Activated CD4-positive, alpha-beta memory T cell treated with anti-CD3 and anti-CD28 coated beads for 36 hours (primary cell): ENCODE measurements at places on chromosomes 2 and 18. TPM values are rescaled to one million over a fixed set of nuclear protein-coding genes. Genes with fewer than 3 reads are reported as not detected.

The UBE2F gene
- 50.7 TPM for total RNA-seq

The PARD3B gene
- 0.70 TPM for total RNA-seq

The CDH19 gene
- not detected for total RNA-seq

The PJVK gene
- total RNA-seq, result 3.0 TPM

The DPP10 gene
- not detected for total RNA-seq

The SH3RF3 gene
- total RNA-seq, result 0.33 TPM

The KCNG2 gene
- total RNA-seq, result not detected

The CAVIN2 gene
- total RNA-seq, result not detected

The GALR1 gene
- not detected for total RNA-seq

The FRZB gene
- not detected for total RNA-seq

The CHRNG gene
- not detected for total RNA-seq

The CHST9 gene
- not detected for total RNA-seq

The VWA3B gene
- not detected for total RNA-seq

The ADD2 gene
- 6.0 TPM for total RNA-seq

The RGPD8 gene
- total RNA-seq, result 14.7 TPM

The MARCHF4 gene
- total RNA-seq, result not detected

The SLC30A3 gene
- 0.86 TPM for total RNA-seq

The NPHP1 gene
- total RNA-seq, result 2.0 TPM

The TMEM131 gene
- 23.1 TPM for total RNA-seq

The SP9 gene
- total RNA-seq, result not detected

The GAL3ST2 gene
- 0.65 TPM for total RNA-seq

The DSC3 gene
- total RNA-seq, result not detected

The PPM1B gene
- 41.6 TPM for total RNA-seq

The C2orf80 gene
- not detected for total RNA-seq

The PLCD4 gene
- total RNA-seq, result 0.78 TPM

The CYP27C1 gene
- total RNA-seq, result not detected

The DYSF gene
- not detected for total RNA-seq

The UGT1A6 gene
- total RNA-seq, result not detected

The SIGLEC15 gene
- not detected for total RNA-seq

The FBLN7 gene
- total RNA-seq, result 40.2 TPM

The NMS gene
- not detected for total RNA-seq

The ARL4C gene
- total RNA-seq, result 44.4 TPM
